Activated CD4-positive, alpha-beta T cell treated with anti-CD3 and anti-CD28 coated beads, Interleukin-2, amount 10 ng/mL, durations not matched to agents 7 days and 5 days (primary cell): ENCODE measurements at places on chromosomes 11 and 22.
A peak's percentile ranks its signal among the peaks of the same experiment; 100 is the strongest.

DNA sequence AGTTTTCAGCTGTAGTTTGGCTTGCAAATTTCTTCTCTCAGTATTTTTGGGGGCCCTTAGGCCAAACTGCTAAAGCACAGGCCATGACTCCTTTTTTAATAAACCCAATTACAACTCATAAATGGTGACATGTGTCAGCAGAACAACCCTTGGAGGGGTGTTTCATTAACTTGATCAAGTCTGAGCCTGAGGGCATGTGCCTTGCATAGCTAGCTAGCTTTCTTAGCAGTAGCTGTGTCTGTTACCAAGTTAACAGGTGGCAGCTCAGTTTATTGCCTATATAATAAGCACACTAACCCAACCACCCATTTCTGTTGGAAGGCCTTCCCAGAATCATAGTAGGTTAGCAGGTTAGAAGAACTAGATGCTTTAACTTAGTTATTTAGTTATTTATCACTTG is 950.3 kb upstream of the CCDC90B start:
- no peak for DNase-seq

GRCh38 chr11:39910087-39910486 is 1549.4 kb downstream of the LRRC4C start:
- no peak for DNase-seq

DNA sequence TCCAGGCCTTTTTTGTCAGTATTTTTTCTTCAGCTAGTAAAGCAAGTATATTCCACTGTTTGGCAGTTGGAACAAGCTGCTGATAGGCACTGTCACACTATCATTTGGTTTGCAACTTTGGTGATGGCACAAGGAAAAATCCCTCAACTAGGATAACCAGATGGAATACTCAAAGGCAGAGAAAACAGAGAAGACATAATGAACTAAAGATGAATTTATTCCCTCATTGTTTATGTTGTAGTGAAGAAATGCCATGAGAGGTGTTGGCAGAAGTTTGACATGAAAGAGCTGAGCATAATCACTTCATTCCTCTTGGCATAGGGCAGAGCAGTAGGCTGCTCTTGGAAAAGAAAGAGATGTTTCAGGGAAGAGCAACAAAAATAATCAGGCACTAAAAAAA is 39.9 kb downstream of the FSHB start:
- DNase-seq = no peak

- DNase-seq = peak; percentile 84
Measured at GRCh38 chr11:613369-613968, 2.3 kb downstream of the IRF7 start.

DNA sequence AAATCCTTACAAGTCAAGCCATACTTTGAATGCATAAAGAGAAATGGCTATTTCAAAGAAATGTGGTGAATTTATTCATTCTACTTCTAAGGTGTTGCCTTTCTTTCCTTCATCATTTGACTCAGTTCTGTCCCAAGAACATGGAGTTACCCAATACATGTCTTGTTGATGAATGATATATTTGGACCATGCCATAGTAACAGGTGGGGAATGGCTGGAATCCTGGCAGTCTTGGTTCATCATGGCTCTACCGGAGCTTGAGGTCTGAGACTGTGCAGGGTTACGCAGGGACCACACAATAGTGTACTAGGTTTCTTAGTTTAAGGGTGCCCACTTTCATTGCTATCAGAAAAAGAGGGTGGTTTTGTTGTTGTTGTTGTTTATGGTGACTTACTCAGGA is 40.3 kb upstream of the MPEG1 start:
- DNase-seq = no peak

DNA sequence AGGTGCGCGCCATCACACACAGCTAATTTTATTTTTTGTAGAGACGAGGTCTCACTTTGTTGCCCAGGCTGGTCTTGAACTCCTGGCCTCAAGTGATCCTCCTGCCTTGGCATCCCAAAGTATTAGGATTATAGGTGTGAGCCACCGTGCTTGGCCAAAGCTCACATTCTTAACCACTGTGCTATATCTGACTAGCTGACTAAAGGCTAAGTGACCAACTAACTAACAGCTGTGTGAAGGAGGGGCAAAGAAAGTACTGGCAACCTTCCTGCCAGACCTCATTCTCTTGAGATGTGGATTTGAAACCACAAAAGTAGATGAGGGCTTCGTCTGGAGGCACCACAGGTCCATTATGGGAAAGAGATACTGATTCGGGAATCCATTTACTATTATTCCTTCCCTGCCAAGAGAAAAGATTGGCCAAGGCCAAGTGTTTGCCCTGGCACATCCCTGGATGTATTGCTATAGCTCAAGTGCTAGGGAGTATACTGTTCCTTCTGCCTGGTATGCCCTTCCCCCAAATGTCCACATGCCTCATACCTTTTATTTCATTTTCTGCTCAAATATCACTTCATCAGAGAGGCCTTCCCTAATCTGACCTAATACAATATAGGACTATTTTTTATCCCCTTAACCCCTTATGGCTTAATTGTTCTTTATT is 52.7 kb upstream of the RRM1 start:
- no peak for DNase-seq

DNA sequence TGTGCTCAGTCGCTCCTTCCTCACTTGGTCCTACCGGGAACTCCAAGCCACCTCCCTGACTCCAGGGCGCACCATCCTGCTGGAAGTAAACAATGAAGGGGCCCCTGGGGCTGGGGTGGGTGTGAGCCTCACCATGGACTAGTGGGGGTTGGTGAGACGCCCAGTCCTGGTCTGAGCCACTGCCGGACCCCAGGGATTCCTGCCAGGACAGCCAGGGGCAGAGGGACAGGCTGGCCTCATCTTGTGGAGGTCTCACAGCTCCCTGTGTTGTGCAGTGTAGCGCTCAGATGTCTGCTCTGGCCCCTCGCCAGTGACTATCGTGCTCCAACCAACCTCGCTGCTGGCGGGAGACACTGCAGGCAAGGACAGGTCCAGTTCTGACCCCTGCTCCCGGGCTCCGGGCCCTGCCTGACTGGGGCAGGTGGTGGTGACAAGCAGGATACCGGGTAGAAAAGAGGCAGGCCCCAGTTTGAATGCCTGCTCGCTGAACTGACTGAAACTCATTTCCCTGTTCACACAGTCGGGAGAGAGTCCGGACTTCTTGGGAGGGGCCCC is 1021.4 kb downstream of the BRD1 start:
- no peak for DNase-seq

GRCh38 chr11:55942785-55943392 is 6.7 kb upstream of the OR5I1 start:
- peak; percentile 7 for DNase-seq

DNA sequence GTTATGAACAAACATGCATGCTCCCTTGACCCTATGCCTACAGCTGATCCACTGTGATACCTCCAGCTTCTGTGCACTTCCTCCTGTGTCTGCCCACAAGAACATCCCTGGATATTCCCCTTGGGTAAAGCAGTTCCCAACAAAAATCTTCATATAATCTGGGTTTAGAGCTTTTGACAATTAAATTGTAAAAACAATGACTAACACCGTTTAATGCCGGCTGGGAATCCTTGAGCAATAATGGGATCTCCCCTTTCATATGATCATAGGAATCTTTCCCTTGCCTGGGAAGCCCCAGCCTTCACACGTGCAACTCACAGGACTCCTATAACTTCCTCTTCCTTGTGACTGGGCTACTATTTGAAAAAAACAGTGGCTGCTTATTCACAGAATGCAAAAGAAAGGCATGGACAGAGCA is 6.3 kb upstream of the ZC3H12C start:
- DNase-seq = no peak
